H7 (cell line): ENCODE measurements at places on chromosomes 2 and 18. TPM values are rescaled to one million over a fixed set of nuclear protein-coding genes. Genes with fewer than 3 reads are reported as not detected.

KHK gene
- 3.3 and 5.3 TPM in 2 replicates for total RNA-seq

FEV gene
- total RNA-seq, result not detected in 2 replicates

ABCA12 gene
- total RNA-seq, result not detected in 2 replicates

IL1R2 gene
- 0.17 and 0.44 TPM in 2 replicates for total RNA-seq

ANKRD29 gene
- total RNA-seq, result 2.9 and 3.0 TPM in 2 replicates

LIMS1 gene
- 53.7 and 58.1 TPM in 2 replicates for total RNA-seq

GPR45 gene
- total RNA-seq, result 0.15 TPM in 1 of 2 replicates, not detected in the other

DSG2 gene
- total RNA-seq, result 51.7 and 66.0 TPM in 2 replicates

CNGA3 gene
- 0.10 TPM in 1 of 2 replicates, not detected in the other for total RNA-seq

ATP6V1B1 gene
- total RNA-seq, result 0.14 TPM in 1 of 2 replicates, not detected in the other

CCDC74B gene
- total RNA-seq, result 7.3 and 7.4 TPM in 2 replicates

NPHP1 gene
- 1.6 and 1.9 TPM in 2 replicates for total RNA-seq

UGT1A6 gene
- not detected in 2 replicates for total RNA-seq

- peak; percentile 14 for DNase-seq
Observed at GRCh38 chr2:238965371-238966071, 117.6 kb downstream of the TWIST2 start.

- DNase-seq, result peak; percentile 30
Observed at GRCh38 chr2:231597014-231597611, 4.4 kb downstream of the TEX44 start.

- DNase-seq, result peak; percentile 72
Observed at GRCh38 chr18:37244618-37245017, 321.0 kb downstream of the CELF4 start.

- DNase-seq, result peak; percentile 70
Observed at GRCh38 chr2:174771631-174772471, 7.6 kb upstream of the CHRNA1 start.

DNA sequence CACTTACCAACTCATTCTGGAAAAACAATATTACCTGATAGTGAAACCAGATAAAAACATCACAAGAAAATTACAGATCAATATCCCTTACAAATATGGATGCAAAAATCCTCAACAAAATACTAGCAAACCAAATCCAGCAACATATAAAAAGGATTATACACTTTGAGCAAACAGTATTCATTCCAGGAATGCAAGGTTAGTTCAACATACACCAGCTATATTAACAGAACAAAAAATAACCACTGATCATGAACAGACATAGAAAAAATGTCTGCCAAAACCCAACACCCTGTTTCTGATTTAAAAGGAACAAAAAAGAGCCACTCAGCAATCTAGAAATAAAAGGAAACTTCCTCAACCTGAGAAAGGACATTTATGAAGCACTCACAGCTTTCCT is 62.1 kb downstream of the TLK1 start:
- DNase-seq, result no peak

DNA sequence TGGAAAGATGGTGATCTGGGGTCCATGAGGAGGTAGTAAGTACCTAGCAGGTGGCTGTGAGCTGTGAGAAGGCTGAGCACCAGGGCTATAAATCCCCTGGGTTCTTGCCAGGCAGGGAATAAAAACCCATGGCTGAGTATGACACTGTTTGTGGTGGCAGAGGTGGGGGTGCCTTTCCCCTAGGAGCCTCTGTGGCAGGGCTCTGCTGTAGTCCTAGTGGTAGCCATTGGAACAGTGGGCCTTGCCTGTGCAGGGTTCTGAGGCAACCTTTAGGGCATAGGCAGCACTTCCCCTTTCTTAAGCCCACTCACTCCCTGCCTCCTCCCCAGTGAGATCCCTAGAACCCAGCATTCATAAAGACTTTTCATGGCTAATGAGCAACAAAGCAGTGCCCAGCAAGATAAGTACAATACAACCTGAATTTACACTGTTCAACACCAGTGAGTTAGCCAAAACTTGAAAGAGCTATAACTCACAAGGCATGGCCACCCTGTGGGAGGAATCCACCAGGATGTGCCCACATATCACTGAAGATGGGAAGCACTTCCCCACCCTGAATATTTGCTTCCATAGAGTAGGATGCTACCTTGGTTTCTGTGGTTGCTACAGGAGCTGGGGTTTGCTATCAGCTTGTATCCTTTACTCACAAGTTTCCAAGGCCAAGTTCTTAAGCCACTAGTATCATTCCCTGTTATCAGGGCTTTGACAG is 100.9 kb upstream of the NEUROD1 start:
- DNase-seq, result no peak

- DNase-seq, result peak; percentile 33
Observed at GRCh38 chr2:27489118-27489497, 435 bp downstream of the IFT172 start.

DNA sequence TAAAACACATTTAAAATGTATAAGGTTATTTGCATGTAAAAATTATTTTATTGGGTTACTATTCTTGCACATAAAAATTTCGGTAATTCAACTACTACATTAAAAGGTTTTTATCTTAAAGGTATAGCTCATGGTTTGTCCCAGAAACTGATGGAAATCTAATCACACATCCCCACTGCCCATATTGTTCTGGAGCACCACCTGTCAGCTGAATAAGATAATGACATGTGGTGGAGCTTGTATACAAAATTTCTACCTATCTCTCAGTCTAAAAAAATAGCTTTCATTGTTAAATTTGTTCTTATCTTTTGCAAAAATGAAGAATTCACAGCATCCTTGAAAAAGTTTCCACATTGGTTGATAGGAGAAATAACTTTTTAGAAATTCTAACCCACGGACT is 18.3 kb downstream of the ERBB4 start:
- peak; percentile 4 for DNase-seq

DNA sequence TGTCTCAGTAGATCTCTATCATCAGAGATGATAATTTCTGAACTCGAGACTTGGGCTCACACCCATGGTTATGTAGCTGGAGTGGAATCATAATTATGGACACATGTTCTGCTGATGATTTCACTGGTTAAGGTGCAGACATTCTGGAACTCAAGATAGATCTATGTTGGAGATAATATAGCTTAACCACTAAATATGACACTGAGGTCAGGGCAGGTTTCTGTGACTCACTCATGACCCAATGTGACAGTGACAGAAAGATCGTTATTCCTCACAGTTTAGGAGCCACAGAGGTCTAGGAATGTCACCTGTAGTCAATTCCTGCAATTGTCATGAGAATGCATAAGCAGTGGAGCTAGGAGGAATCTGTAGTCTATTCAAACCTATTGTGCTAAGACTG is 828.6 kb downstream of the TRIB2 start:
- no peak for DNase-seq

DNA sequence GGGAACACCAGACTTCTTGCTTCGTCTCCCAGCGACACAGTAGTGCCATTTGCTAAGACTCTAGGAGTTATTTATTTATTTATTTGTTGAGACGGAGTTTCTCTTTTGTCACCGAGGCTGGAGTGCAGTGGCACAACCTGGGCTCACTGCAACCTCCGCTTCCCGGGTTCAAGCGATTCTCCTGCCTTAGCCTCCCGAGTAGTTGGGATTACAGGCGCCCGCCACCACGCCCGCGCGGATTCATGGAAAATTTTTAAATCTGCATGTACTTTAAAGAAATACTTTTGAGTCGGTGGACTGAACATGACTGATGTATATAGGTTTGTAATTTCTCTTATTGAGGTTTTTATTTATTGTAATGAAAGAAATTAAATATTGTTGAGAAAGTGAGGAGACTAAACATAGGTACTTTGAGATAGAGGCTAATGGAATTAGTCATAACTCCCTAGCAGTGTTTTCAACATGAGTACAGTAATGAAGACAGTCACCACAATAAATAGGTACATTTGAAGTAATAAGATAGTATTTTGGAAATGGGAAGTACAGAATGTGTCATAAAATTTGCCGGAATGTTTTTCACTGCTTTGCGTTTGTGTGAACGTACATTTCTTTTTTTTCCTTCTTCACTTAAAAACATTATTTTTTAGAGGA is 983 bp downstream of the MTX2 start:
- no peak for DNase-seq

DNA sequence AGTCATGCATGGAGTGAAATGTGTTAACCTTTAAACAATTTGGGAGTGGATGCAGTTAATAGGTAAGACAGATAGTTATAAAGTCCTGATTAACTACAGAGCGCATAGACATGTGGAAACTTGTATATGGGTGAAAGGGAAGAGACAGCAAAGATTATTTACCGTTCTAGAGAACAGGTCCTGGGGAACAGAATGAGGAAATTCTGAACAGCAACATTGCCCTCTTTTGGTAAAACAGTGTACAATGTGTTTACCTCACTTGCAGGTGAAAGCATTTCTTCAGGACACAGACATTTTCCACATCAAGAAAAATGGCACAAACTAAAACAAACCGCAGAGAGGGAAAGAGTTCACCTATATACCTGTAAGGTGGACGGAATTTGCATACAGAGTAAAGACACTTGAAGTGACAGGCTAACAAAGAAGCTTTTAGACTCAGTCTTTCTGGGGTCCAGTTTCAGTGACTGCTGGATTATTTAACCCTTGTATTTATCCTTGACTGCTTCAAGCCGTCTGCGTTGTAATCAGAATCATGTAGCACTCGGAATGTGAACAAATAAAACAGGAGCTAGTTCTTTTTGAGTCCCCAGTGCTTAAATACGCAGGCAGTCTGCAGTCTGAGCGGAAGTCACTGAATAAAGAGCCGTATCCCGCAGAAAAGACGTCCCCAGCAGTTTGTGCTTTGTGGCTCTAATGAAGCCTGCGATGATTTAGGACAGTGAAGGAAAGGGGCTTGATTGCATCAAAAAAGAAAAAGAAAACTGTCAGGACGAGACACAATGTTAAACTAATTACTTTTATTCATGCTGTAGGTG is 364.8 kb upstream of the GALNT5 start:
- no peak for DNase-seq

GRCh38 chr2:180734382-180734781 is 246.0 kb upstream of the UBE2E3 start:
- peak; percentile 4 for DNase-seq

- DNase-seq, result no peak
Observed at GRCh38 chr18:34976123-34976522, 65.1 kb upstream of the MAPRE2 start.

DNA sequence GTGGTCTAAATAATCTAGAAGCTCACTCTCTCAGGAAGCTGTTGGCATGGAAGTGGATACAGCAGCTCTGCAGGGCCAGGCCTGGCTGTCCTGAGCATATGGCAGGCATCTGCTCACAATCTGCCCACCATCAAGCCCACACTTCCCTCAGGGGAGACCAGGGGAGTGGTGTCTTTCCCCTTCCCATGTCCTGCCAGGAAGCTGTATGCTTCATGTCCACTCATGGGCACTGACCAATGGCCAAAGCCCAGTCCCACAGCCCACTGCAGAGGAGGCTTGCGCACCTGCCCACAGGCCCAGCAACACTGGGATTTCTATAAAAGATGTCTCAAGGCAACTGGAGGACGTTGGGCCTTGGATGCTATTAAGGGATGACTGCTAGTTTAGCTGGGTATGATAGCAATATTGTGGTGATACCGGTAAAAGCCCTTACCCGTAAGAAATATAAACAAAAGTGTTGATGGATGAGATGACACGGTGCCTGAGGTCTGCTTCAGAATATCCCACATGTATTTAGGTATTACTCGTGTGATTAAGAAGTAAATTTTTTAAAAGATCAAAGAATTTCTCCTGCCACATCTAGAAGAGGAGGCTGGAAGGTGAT is 106.7 kb upstream of the CTDP1 start:
- DNase-seq, result no peak

GRCh38 chr2:44836174-44836573 is 105.3 kb upstream of the SIX3 start:
- DNase-seq, result no peak

GRCh38 chr18:715626-716025 is 3.2 kb upstream of the ENOSF1 start:
- no peak for DNase-seq

DNA sequence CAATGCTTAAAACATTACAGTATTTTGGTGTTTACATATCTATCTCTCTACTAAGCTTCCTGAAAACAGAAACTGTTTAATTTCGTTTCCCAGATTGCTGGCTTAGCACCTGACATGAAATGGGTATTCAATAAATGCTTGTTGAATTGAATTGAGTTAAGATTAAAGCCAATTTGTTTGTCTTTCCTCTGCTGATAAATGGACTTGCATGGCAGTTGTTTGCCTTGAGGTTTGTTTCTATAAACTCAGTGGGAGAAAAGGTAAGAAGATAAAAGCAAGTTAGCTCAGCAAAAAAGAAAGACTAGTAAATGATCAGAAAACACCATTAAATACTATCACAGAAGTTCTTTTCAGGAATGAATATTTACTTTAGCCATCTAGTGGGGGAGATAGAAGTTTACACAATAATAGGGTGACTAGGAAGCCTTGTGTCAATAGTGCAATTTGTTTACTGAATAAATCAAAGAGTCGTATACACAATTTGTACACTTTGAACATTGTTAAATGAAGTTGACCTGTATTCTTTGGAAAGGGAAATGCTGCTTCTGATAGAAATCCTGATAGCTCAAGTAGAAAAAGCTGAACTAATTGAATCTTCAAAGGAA is 754.5 kb upstream of the FAM98A start:
- no peak for DNase-seq

GRCh38 chr18:79740521-79741361 is 57.0 kb upstream of the KCNG2 start:
- DNase-seq, result no peak

GRCh38 chr2:98912957-98913915 is 22.8 kb downstream of the CRACDL start:
- no peak for DNase-seq

DNA sequence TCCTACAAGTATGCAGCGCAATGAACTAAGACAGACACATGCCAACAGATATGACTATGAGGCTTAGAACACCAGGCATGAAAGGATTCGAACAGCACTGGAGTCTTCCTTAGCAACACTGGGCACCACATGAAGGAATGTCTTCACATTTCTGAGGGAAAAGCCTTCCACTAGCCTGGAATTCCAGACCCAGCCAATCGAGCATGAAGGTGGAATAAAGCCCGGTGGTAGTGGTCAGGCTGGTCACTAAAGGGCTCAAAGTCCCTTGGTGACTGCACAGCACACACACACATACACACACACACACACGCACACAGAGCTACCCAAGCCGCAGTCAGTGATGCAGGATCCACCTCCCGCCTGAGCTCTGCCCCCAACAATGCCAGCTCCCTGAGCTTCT is 19.7 kb upstream of the SFXN5 start:
- no peak for DNase-seq

- DNase-seq, result no peak
Observed at GRCh38 chr2:31275976-31276375, 42.0 kb downstream of the EHD3 start.

DNA sequence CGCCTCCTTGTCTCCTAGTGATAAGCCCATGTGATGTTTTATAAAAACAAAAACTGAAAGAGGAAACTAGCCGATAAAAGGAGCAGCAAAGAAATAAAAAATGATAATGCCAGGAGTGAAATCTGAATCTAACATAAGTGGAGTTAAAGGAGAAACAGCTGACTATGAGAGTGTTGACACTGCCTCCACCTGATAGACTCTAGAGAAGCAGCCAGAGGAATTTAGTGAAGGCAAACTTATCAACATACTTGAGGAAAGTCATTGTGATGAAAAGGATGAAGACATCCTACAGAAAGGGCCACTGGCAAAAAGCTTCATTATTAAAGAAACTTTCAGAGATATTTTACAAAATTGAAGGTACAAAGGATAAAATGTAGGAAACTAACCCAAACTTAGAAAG is 1.9 kb downstream of the M1AP start:
- peak; percentile 36 for DNase-seq

GRCh38 chr18:3870914-3871313 is 420.9 kb downstream of the TGIF1 start:
- DNase-seq, result no peak
